ENCODE measurements at places on chromosomes 3 and 15. TPM values are rescaled to one million over a fixed set of nuclear protein-coding genes. Genes with fewer than 3 reads are reported as not detected.

GRCh38 chr3:195876297-195877064, 31.9 kb downstream of the TNK2 start:
- peak; percentile 91 for DNase-seq

DNA sequence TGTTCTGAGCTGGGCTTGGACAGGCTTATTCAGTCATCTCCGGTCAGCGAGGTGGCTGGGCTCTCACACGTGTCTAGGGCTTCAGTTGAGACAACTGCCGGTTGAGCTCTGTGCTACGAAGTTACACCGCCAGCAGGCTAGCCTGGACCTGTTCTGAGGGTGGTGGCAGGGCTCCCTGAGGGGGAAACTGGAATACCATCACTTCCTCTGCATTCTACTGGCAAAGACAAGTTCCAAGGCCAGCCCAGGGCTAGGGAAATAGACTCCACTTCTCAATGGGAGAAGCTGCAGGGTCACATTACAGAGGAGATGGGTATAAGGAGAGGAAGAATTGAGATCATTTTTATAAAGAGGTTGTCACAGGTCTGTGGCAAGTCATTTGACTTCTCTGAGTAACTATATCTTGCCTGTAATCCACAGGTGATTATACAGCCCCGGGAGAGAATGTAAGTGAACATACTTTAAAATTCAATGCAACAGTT, 106.8 kb upstream of the IL12A start:
- DNase-seq: no peak

DNA sequence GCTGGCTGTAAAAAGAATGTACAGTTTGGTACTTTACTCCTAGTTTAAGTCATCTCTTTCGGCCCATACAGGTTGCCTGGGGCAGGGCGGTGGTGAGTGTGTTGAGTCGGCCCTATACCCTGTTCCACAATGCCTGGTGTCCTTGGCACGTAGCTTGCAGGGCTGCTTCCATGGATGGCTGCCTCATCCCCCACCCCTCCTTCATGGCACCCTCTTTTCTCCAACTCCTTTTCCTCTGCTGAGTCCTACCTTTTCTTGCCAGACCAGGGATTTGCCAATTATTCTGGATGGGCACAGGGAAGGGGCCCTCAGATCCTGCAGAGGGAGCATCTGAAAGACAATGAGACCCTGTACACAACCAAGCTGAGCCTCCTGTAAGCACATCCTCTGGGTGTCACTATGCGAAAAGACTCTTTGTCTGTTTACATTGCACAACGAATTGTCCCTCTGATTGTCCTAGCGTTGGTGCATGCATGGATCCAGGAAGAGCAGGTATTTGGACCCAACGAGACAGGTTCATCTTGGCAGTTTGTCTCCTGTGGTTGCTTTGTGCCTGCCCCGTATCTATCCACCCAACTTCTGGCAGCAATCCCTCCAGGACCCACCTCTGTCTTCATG, 73.6 kb upstream of the CGNL1 start:
- no peak for DNase-seq

- DNase-seq: no peak
Measured at GRCh38 chr3:150605998-150606641, 3.0 kb downstream of the SELENOT start.

DNA sequence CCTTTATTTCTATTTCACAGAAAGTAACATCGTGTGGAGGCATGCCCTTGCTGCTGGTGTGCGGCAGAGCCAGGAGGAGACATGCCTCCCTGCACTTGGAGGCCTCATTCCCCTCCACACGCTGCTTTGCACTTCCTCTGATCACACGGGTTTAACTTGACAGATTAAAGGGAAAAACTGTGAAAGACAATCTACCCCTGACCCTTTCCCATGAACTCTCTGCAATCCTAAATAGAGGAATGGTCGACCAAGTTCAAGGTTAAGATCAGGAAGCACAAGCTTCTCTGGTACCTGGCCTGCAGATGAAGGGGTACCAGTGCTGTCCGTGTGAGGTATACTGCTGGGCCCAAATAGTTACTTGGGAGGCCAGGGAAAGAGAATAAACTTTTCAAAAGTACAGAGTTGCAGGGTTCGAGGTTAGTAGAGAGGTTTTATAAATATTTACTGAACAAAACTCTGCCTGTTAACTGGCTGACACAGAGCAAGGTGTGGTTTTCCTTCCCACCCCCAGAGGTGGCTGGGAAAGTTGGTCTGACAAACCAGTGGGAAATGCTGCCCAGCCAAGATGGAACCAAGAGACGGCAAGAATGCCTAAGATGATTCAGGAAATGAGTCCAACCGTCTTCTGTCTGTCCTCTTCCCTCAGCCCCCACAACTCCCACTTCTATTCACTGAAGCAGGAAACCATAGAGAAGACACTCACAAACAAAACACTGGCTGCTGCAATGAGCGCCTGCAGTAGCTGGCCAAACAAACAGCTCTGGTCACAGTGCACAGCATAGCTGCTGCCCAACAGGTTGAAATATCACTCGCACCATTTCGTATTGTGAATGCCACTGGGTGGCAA, 79.6 kb downstream of the IGF2BP2 start:
- peak; percentile 79 for DNase-seq

EOMES gene
- total RNA-seq: 0.09 TPM

GRCh38 chr3:70550723-70551319, 238.4 kb upstream of the MDFIC2 start:
- peak; percentile 42 for DNase-seq

- DNase-seq: peak; percentile 43
Measured at GRCh38 chr3:16494814-16495431, 18.6 kb downstream of the RFTN1 start.

DNA sequence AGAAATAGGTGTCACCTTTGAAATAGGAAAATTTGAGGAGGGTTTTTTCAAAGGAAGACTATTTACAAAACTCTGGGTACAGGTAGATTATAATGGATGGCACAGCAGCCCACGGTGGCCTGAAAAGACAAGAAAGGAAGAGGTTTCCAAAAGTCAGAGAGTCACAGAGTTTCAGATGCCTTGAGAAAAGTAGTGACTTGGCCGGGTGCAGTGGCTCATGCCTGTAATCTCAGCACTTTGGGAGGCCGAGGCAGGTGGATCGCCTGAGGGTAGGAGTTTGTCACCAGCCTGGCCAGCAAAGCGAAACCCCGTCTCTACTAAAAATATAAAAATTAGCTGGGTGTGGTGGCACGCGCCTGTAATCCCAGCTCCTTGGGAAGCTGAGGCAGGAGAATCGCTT, 35.2 kb downstream of the OSTN start:
- DNase-seq: no peak

CCNB2 gene
- total RNA-seq: 118 TPM

DNA sequence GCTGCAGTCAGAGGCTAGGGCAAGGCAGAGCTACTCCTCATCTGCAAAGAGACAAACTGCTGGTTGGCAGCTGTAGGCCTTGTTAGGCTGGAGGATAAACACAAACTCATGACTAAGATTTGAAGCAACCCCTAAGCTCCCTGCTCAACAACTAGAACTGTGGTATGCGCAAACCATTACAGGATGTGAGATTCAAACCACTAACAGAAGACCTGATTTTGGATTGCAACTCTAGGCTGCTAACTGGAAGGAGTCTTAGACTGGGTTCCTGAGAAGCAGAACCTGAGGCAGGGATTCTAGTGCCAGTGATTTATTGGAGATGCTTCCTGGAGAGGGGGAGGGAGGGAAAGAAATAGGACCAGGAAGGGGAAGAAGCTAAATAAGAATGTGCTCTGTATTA, 22.5 kb downstream of the CCR4 start:
- DNase-seq: no peak

DOCK3 gene
- 1.4 TPM for total RNA-seq

GRCh38 chr3:177468331-177468730, 271.0 kb upstream of the TBL1XR1 start:
- DNase-seq: peak; percentile 90

GRCh38 chr15:50767332-50767861, 1.9 kb upstream of the SPPL2A start:
- DNase-seq: no peak

DNA sequence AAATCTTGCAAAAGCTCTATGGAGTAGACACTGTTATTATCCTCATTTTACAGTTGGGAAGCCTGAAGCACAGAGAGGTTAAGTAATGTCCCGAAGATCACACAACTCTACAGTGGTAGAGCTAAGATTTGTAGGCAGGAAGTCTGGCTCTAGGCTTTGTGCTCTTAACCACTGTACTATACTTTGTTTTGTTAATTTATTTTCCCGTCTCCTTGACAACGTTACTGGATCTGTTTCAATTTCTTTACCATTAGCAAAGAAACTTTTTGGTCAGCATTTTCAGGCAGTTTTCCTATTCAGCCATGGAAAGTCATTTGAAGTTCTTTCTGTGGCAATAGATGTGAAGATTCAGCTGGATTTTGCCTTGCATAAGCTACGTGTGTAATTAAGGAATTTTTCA, 51.7 kb downstream of the OTOL1 start:
- DNase-seq: no peak

CPEB1 gene
- 10.8 TPM for total RNA-seq

HYAL1 gene
- total RNA-seq: 0.72 TPM

- no peak for DNase-seq
Measured at GRCh38 chr3:132273036-132273435, 44.2 kb upstream of the ACP3 start.

- DNase-seq: no peak
Measured at GRCh38 chr3:130772129-130772528, 25.5 kb upstream of the PIK3R4 start.

- no peak for DNase-seq
Measured at GRCh38 chr3:145286937-145287336, 874.0 kb downstream of the PLOD2 start.

- DNase-seq: no peak
Measured at GRCh38 chr3:190426806-190427507, 22.7 kb downstream of the TMEM207 start.

DNA sequence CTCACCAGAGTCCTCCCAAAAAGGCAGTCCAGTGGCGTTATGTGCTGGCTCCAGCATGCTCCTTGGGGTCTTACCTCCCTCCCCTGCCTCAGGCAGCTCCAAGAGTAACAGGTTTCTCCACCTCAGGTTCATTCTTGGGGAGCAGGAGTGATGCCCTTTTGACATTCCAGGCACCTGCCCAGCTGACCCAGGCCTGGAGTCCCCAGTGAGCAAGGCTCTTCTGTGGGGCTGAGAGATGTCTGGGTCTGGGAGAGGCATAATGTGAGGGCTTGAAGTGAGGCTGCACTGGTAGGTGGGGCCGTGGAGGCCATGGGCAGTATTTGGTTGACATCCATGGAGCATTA, 15.3 kb downstream of the PXYLP1 start:
- no peak for DNase-seq

GRCh38 chr15:67979281-67979680, 74.8 kb upstream of the PIAS1 start:
- DNase-seq: no peak

DNA sequence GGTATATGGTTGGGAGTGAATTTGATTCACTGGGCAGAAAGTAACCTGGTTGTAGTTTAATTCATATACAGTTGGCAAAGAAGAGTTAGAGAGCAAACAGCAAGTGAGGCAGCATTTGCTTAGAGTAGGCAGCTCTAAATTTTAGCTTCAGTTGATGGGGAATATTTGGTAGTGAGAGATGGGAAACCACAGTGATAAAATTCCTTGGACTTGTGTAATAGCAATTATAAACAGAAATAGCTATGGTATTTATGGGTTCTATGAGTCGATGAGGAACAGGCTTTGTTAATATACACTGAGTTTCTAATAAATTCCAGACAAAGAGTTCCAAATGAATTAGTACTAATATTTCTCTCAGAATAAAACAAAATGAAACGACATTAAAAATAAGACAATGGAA, 894.0 kb downstream of the ROBO2 start:
- no peak for DNase-seq

GOLGA8G gene
- total RNA-seq: not detected

GRCh38 chr3:103077910-103078309, 643.1 kb downstream of the ZPLD1 start:
- no peak for DNase-seq

HTD2 gene
- total RNA-seq: 6.2 TPM

GRCh38 chr3:156816794-156817645, 9.1 kb upstream of the LEKR1 start:
- peak; percentile 44 for DNase-seq

- DNase-seq: no peak
Measured at GRCh38 chr3:125236331-125236903, 23.9 kb upstream of the SLC12A8 start.

SST gene
- not detected for total RNA-seq

DNA sequence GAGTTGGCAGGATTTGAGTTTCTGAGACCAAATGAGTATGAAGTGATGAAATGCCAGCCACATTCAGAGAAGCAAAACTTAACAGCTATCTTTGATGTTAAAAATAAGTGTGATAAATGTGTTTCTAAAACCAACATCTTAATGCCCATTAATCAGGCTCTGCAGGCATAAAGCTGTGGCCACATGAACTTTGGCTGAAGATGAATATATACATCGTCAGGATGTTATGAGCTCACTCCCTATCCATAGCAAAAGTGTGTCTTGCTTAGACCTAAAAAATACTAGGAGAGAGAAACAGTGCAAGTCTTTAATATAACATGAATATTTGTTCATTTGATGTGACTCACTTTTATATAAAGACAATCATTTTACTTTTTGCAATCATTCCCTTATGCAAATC, 218.0 kb downstream of the CADM2 start:
- no peak for DNase-seq

- peak; percentile 14 for DNase-seq
Measured at GRCh38 chr3:18062657-18063025, 320.2 kb upstream of the TBC1D5 start.

GRCh38 chr3:105979961-105980360, 111.1 kb upstream of the CBLB start:
- peak; percentile 41 for DNase-seq

CCR9 gene
- total RNA-seq: not detected

DNA sequence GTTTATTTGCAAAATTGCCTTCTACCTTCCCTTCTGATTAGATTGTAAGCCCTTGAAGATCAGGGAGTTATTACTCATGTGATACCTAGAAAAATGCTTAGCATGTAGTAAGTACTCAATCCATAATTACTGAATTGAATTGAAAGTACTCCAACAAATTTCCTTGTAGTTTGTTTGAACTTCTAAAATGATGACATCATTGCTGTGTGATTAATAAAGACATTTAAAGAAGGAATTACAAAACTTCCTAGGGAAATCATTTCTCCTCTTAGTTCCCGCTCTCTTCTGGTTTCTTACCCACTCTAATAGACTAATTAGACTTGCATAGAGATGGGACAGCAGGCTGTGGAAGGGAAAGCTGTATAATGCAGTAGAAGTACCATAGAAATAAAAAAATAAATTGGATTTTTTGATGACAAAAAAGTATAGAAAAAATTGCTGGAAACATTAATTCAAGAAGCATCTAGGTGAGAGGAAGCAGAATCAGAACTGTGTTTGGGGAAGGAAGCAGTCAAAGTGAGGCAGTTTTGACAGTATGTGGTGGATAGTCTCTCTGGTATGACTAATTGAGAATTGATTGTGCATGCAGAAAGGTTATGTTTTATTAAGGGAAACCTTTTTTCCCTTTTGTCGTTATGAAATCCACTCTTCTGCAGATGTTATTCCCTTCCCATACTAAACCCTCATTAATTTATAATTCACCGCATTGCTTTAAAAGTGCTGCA, 93.0 kb downstream of the ALCAM start:
- DNase-seq: no peak

- DNase-seq: no peak
Measured at GRCh38 chr3:71763426-71763825, 9.8 kb downstream of the GPR27 start.

- DNase-seq: peak; percentile 57
Measured at GRCh38 chr3:42839616-42840015, 30.4 kb downstream of the ACKR2 start.

Measured in A172 (cell line).